Ascending aorta (tissue), 2 donors: ENCODE measurements at places on chromosomes 2 and 18. TPM values are rescaled to one million over a fixed set of nuclear protein-coding genes. Genes with fewer than 3 reads are reported as not detected.

The MYO5B gene
- 0.21 TPM for total RNA-seq

The ZNF142 gene
- 79.7 TPM for total RNA-seq

The TXNDC2 gene
- not detected for total RNA-seq

The RASGRP3 gene
- 1.6 TPM for total RNA-seq

The RPRM gene
- not detected for total RNA-seq

The TYMS gene
- 0.53 TPM for total RNA-seq

The CD302 gene
- total RNA-seq, result 30.9 TPM

The CNGA3 gene
- not detected for total RNA-seq

The HOXD4 gene
- total RNA-seq, result 13.6 TPM

The GPR155 gene
- 1.8 TPM for total RNA-seq

The UNC80 gene
- 0.11 TPM for total RNA-seq

The SKA1 gene
- not detected for total RNA-seq

The FTCDNL1 gene
- total RNA-seq, result 3.4 TPM

- no peaks in the 10 kb centered on the region for H3K36me3 ChIP-seq
- no peaks in the 10 kb centered on the region for H3K27me3 ChIP-seq
- no peak overlapping the region for H3K27ac ChIP-seq
- no peak for DNase-seq
Observed at GRCh38 chr2:141942006-141942789, 188.6 kb downstream of the LRP1B start.

DNA sequence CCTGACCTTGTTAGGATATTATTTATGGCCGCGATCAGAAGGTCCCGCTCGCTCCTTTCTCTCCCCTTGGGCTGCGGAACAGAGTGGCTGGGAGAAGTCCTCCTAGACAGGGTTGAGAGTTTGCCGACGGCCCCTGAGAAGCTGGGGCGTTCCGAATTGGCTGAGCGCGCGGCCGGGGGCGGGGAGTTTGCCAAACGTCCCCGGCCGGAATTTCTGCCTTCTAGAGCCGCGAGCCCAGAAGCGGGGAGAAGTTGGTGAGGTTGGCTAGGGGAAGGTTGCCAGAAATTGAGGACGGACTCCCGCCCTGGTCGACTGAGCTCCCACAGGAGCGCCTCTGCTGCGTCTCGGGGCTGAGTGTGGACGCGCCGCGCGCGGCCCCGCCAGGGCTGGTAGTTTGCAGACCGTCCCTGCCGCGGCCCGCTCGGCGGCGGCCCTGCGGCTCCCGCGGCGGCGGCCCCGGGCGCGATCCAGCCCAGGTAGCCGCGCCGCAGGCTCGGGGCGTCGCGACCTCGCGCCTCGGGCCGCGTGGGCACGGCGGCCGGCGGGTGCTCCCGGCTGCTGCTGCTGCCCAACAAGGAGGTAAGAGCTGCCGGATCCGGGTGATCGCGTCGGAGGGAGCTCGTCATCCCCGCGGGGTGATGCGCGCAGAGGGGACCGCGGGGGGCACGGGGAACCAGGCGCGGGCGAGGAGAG, 134.0 kb upstream of the MGAT5 start:
- peaks cover 7% of the 10 kb centered on the region for H3K4me1 ChIP-seq
- peak overlapping the region; percentile 98 for H3K27ac ChIP-seq
- peak; percentile 93 for DNase-seq
- peak overlapping the region; percentile 88 for H3K4me3 ChIP-seq
- H3K27me3 ChIP-seq, result no peaks in the 10 kb centered on the region

DNA sequence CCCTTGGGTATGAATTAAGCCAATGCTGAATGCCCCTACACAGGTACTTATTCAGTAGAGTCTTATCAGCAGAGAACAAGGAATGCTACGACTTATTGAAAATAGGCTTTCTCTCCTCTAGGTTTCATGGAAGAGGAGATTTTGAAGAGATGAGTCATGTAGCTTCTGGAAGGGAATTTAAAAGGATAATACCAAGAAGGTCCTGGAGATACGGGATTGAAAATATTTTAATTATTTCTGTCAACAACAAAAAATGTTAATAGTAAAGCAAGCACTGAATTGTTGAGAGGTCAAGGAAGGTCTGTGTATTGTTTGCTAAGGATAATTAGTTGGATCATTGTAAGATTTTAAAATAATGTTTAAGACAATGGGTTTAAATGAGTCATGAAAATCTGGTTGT, 293.0 kb upstream of the SPHKAP start:
- no peaks in the 10 kb centered on the region for H3K36me3 ChIP-seq
- H3K4me1 ChIP-seq, result no peaks in the 10 kb centered on the region
- H3K4me3 ChIP-seq, result no peak overlapping the region
- H3K27ac ChIP-seq, result no peak overlapping the region
- no peak for DNase-seq
- no peaks in the 10 kb centered on the region for H3K27me3 ChIP-seq

DNA sequence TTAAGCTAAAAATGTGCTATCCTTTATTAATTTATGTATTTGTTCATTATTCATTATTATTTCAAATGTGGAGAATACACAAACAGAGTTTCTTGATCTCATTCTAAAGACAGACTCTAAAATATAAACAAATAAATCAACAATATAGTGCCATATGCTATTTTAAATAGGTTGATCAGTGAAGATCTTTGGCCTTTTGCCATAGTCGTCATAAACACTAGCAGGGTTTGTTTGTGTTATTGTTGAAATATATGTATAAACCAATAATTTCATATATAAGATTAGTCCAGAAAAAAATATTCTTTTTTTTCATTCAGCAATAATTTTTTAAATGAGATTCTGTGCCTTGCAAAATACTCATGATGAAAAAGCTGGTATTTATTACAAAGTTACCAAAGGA, 62.1 kb upstream of the KYNU start:
- no peaks in the 10 kb centered on the region for H3K4me1 ChIP-seq
- no peak overlapping the region for H3K4me3 ChIP-seq
- DNase-seq, result no peak
- no peaks in the 10 kb centered on the region for H3K27me3 ChIP-seq

DNA sequence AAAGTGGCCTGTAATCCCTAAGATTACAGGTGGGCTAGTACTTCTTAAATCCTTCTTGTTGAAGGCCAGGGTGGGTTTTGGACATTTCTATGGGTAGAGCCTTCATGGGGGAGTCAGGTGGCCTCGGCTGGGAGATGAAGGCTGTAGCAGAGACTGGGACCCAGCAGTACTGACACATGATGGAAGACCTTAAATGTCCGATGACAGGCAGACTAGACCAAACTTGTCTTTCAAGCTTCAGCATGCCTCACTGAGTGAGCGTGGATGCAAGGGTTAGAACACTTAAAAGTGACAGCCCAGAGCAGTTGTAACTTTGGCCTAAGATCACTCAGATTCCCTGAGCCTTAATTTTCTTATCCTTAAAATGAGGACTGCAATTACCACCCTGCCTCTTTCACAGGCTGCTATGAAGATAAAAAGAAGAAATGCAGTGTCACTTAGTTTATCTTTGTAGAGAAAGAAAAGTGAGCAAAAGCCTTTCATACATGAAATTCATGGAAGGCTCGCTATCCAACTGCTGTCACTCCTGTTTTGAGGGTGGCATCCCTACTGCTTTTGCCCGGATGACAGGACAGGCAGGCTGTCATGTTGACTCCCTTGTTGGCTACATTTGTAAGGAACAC, 19.5 kb downstream of the PLEK start:
- H3K27ac ChIP-seq, result no peak overlapping the region
- H3K36me3 ChIP-seq, result no peaks in the 10 kb centered on the region
- DNase-seq, result no peak
- H3K4me3 ChIP-seq, result no peak overlapping the region
- no peaks in the 10 kb centered on the region for H3K4me1 ChIP-seq

- H3K27me3 ChIP-seq, result no peaks in the 10 kb centered on the region
- no peaks in the 10 kb centered on the region for H3K4me1 ChIP-seq
- no peak overlapping the region for H3K27ac ChIP-seq
Observed at GRCh38 chr2:98912957-98913915, 22.8 kb downstream of the CRACDL start.

GRCh38 chr18:79695269-79695668, 15.7 kb downstream of the CTDP1 start:
- no peaks in the 10 kb centered on the region for H3K27me3 ChIP-seq
- H3K4me3 ChIP-seq, result no peak overlapping the region
- peaks cover 50% of the 10 kb centered on the region for H3K36me3 ChIP-seq
- no peak for DNase-seq

- no peaks in the 10 kb centered on the region for H3K36me3 ChIP-seq
- H3K4me3 ChIP-seq, result no peak overlapping the region
- no peaks in the 10 kb centered on the region for H3K4me1 ChIP-seq
- no peak overlapping the region for H3K27ac ChIP-seq
- H3K27me3 ChIP-seq, result no peaks in the 10 kb centered on the region
- no peak for DNase-seq
Observed at GRCh38 chr2:186918495-186918894, 69.5 kb upstream of the ZSWIM2 start.

- H3K36me3 ChIP-seq, result no peaks in the 10 kb centered on the region
- H3K27me3 ChIP-seq, result no peaks in the 10 kb centered on the region
- H3K4me3 ChIP-seq, result peak overlapping the region; percentile 45
- H3K4me1 ChIP-seq, result peaks cover 11% of the 10 kb centered on the region
- no peak for DNase-seq
Observed at GRCh38 chr18:13611142-13611600, 115.2 kb downstream of the FAM210A start.

DNA sequence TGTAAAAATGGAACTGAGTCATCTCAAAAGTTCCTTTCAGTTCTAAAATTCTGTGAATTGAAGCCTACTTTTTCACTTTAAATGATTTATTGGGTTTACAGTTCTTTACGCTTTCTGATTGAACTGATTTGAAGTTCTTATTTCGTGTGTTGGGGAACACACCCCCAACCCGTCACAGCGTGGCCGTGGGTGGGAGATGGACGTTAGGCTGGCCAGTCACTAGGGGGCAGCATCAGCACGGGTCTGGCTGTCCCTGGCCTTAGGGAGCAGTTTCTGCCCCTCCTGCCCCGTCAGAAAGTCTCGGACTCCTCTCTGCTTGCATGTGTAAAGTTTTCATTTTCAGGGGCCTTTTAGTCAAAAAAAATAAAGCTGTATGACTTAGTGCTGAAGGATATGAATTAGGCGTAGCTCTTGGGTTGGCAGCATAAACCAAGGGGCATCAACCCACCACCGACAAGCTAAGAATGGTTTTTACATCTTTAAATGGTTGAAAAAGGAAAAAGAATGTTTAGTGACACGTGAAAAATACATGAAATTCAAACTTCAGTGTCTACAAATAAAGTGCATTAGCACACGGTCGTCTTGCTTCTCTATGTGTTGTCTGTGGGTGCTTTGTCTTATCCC, 63.4 kb downstream of the ZCCHC2 start:
- no peaks in the 10 kb centered on the region for H3K27me3 ChIP-seq
- no peak overlapping the region for H3K27ac ChIP-seq
- H3K4me1 ChIP-seq, result no peaks in the 10 kb centered on the region
- no peak overlapping the region for H3K4me3 ChIP-seq
- no peak for DNase-seq
- H3K36me3 ChIP-seq, result peaks cover 9% of the 10 kb centered on the region

GRCh38 chr2:208010506-208010905, 14.8 kb downstream of the PLEKHM3 start:
- no peak for DNase-seq
- no peaks in the 10 kb centered on the region for H3K36me3 ChIP-seq
- no peaks in the 10 kb centered on the region for H3K4me1 ChIP-seq
- H3K27me3 ChIP-seq, result no peaks in the 10 kb centered on the region
- no peak overlapping the region for H3K4me3 ChIP-seq
- H3K27ac ChIP-seq, result no peak overlapping the region

DNA sequence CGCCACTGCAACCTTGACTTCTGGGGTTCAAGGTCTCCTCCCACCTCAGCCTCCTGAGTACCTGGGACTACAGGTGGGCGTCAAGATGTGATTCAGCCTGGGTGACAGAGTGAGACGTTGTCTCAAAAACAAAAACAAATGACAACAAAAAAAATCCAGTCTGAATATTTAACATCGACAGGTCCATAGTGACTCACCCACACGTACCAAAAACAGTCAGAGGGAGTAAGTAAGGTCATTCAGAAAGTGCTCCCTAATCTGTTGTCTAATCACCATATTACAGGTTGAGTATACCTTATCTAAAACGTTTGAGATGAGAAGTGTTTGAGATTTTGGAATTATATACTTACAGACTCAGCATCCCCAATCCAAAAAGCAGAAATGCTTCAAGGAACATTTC, 24.4 kb downstream of the SAP130 start:
- no peak overlapping the region for H3K27ac ChIP-seq
- H3K27me3 ChIP-seq, result no peaks in the 10 kb centered on the region
- no peaks in the 10 kb centered on the region for H3K4me1 ChIP-seq
- H3K4me3 ChIP-seq, result no peak overlapping the region
- DNase-seq, result no peak

DNA sequence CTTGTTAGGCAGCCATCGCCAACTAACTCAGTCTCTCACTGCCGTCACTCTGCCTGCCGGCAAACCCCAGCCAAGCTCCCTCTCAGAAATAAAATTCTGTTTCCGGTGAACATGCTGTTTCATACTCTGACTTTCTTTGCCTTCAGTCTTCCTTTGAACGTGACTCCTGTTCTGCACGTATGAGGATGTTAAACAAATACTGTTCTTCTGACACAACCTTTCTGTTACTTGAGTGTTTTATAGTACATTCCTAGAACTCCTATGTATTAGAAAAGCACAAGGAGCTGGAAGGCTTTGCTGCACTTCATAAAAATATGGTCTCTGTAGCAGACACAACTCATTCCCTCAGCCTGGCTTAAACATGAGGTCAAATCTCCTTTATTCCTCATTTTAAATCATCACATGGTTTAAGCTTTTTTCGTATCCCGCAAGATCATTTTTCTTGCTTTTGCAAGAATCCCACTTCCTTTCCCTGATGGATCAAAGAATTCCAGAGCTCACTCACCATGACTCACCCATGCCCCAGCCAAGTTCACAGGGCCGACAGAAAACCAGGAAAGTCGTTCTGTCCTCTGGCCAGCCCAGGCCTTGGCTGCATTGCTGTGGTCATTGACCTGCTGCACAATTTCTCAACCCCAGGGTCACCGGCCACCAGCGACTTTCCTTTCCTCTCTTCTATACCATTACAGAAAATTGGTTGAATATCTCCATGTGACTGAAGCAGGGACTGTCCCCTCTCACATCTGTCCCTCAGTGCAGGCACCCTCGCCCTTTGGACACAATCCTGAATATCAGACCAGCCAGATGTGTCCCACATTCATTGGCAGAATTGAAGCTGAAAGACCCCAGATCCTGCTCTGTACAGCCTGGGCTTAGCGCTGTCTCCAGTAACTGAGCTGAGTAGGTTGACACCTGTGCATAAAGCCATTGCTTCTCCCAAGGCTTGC, 183.1 kb upstream of the ARL4C start:
- H3K4me3 ChIP-seq, result no peak overlapping the region
- peaks cover 15% of the 10 kb centered on the region for H3K4me1 ChIP-seq
- no peaks in the 10 kb centered on the region for H3K36me3 ChIP-seq
- H3K27me3 ChIP-seq, result no peaks in the 10 kb centered on the region
